Caudate nucleus (tissue), 63 donors: ENCODE measurements at places on chromosomes 3 and 15.

GRCh38 chr3:128804811-128805155 is 74.6 kb upstream of the ACAD9 start:
- DNase-seq, result no peak

DNA sequence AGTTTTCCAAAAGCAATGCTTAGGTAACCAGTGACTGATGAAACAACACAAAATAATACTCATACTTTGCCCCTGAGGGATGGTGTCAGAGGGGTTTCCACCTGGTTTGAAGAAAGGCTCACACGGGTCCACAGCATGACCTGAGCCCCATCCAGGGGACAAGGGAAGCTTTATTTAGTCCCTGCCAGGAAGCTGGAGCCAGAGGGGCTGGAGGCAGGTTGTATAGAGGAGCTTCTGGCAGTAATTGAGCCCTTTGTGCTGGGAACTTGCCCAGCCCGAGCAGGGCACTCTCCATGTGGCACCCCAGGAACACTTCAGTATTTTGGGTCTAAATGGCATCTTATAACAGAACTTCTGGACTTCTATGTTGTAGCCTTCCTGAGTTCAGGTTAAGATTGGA is 39.2 kb upstream of the EPHB1 start:
- DNase-seq, result no peak

GRCh38 chr15:78170848-78171773 is 21.9 kb downstream of the IDH3A start:
- no peak for DNase-seq

- peak; percentile 81 for DNase-seq
Measured at GRCh38 chr3:24494618-24495325, at the start of gene THRB. Gene THRB, minus strand, starts transcription at chr3:24494850.

DNA sequence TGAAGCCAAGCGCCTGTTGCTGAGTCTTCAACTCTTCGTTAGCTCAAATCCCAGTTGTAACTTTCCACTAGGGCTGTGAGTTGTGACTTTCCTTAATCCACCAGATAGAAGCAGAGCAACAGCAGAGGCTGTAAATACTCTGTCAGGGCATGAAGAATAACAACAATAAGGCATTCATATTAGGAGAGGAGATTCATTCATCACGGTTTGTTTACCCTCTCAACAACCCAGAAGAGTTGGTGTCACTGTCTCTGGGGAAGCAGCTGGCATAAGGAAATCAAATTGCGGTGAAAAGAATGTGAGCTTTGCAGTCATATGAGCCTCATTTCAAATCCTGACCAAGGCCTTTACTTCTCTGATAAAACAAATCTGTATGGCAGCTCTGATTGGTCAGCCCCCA is 184.8 kb downstream of the SHQ1 start:
- peak; percentile 27 for DNase-seq

DNA sequence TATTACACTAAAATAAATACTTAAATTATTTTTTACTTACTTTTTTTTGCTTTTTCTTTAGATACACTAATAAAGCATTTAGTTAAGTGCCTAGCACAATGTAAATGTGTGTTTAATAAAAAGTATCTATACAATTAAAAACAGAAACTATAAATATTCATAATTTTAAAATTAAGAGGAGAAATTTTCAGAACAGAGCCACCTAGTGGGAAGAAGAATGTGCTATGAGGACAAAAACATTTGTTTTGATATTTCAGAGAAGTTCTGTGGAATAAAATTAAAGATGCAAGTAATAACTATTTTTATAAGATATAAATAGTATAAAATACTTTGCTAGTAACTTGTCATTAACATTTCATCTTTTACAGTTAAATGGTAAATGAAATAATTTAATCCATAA is 33.6 kb upstream of the PLSCR5 start:
- no peak for DNase-seq
